ENCODE measurements at places on chromosomes 11 and 22.

GRCh38 chr11:108732395-108732794, 67.5 kb downstream of the DDX10 start:
- no peak for DNase-seq

- no peak for DNase-seq
Observed at GRCh38 chr11:103007521-103007920, 52.0 kb upstream of the MMP13 start.

DNA sequence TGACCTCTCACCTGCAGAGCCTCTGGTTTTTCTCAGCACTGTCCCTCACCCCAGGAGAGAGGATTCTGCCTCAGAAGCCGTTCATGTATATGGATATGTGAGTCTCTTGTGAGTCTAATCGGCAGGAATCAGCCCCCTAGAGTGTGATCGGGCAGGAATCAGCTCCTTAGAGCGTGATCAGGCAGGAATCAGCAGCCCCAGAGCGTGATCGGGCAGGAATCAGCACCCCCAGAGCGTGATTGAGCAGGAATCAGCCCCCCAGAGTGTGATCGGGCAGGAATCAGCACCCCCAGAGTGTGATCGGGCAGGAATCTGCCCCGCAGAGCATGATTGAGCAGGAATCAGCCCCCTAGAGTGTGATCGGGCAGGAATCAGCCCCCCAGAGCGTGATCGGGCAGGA, 80.0 kb upstream of the EIF3D start:
- DNase-seq: no peak

- no peak for DNase-seq
Observed at GRCh38 chr22:37161443-37161842, 11.7 kb upstream of the IL2RB start.

- no peak for DNase-seq
Observed at GRCh38 chr22:33757802-33758483, 162.3 kb downstream of the LARGE1 start.

GRCh38 chr11:82843057-82843795, 57.0 kb downstream of the PRCP start:
- DNase-seq: no peak

- peak; percentile 81 for DNase-seq
Observed at GRCh38 chr11:122749005-122749687, 89.2 kb upstream of the CRTAM start.

- DNase-seq: no peak
Observed at GRCh38 chr11:46594374-46594700, 514 bp upstream of the AMBRA1 start.

- DNase-seq: peak; percentile 42
Observed at GRCh38 chr11:22976146-22976545, 115.9 kb upstream of the CCDC179 start.

- no peak for DNase-seq
Observed at GRCh38 chr11:110249066-110249465, 47.3 kb downstream of the RDX start.

GRCh38 chr11:58762284-58763119, 30.8 kb upstream of the GLYAT start:
- DNase-seq: no peak

DNA sequence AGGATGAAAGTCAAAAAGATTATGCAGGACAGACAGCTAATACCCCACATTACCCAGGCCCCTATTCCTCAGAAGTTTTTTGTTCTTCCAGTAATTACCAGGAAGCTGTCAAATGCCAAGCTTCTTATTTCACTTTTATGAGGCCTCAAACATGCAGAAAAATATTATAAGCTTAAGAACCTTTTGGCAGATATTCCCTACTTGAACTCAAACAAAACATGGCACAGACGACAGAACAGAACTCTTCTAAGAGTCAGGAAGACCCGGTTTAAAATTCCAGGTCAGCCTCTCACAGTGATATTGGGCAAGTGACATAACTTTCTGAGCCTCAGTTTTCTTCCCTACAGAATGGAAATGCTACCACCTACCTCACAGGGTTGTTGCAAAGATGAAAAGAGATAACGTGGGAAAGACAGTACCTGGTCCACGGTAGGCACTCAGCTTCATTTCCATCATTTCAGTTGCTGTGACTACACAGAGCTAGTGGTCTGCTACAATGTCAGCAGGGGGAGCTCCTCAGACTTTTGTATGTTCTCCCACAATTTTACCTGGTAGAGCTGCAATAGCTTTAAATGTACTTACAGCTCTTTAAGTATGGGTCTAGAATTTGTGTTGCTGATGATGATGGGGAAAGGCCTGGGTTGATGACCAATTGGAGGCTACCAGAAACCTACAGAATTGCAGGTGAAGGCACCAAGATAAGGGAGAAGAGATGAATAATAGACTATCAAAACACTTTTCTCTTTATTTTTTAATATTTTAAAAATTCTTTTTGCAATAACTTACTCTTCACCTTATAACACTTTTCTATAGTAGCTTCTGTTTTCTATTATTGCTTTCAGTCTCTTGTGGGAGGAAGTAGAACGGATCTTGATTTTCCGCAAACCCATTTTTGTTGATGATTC, 98.3 kb upstream of the CHRM4 start:
- peak; percentile 26 for DNase-seq

GRCh38 chr11:26014456-26015115, 317.3 kb upstream of the ANO3 start:
- DNase-seq: no peak

DNA sequence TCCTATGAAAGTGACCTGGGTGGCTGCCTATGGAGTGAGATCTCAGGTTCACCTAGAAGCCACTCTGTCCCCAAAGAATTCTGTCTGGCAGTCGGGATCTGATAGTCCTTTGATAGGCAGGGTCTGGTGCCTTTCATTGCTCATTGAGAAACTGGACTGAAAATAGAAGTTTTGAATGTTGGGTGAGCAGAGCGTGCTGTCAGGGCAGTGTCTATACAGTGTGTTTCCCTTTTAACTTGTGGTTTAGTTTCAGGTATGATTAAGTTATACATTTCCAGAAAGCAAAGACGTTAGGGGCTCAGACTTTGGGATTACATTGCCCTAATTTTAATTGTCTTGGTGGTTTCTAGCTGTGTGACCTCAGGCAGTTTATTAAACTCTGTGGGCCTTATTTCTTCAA, 111.3 kb upstream of the PAX6 start:
- no peak for DNase-seq

DNA sequence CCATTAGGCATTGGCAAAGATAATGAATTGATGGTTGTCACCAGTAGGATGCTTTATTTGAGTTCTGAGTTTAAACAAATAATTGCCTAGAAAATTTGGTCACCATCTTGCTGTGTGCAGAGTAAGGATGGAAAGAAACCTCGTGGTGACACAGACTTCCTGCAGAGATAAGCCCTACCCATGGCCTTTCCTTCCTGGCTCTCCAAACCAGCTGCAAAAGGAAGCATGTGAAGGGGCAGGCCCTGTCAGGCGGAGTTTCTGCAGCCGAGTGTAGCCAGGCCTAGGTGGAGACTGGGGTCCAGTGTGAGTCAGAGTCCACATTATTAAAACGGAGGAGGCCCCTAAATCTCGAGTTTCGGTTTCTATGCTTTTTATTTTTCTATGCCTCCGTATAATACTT, 83.1 kb upstream of the ADSL start:
- no peak for DNase-seq

DNA sequence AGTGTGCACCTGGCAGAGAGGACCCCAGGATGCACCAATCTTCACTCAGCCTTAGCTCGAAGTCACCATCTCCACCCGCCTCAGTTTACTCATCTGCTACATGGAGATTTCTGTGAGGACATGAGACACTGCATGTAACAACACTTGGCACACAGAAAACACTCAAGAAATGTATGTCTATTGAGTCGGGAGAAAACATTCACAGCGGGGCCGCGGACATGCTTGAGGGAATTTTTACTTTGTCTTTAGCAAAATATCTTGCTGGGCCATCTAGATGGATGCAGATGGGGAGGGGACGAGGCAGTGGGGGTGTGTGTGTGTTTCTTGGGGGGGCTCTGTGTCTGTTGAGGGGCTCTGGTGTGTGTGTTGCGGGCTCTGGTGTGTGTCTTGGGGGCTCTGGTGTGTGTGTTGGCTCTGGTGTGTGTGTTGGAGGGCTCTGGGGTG, 28.4 kb upstream of the RFPL3 start:
- no peak for DNase-seq

DNA sequence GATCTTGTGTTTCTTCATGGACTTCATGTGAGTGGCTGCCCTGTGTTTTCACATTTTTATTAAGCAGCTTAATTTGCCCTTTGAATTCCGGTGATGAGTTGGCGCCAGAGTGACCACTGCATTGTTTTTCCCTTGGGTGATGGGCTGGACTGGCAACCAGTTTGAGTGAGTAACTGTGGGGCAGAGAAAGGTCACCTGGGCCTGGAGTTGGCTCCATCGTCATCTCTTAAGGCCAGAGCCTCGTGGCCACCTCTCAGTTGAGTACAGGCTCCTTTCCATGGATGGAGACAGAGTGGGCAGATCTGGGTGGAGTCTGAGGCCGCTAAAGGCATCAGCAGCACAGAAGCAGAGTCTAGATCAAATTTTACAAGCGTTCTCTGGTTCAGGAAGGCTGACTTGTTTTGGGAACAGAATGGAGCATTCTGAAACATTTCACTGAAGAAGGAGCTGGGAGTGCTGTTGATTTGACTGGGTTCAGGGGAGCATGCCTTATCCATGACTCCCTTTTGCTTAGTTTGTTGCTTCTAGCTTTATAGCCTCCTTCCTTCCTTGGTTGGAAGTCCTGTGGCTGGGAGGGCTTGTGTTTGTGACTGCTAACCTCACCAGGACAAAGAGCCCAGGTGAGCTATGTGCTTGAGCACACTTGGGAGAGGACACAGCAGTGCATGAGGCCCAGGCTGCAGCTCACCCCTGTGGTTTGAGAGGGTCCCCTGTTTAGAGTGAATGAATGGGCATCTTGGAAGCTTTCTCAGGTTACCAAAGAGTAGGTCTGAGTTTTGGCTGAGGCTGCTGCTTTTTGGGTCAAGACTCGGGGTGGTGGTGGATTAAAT, 7.8 kb downstream of the BCR start:
- no peak for DNase-seq

DNA sequence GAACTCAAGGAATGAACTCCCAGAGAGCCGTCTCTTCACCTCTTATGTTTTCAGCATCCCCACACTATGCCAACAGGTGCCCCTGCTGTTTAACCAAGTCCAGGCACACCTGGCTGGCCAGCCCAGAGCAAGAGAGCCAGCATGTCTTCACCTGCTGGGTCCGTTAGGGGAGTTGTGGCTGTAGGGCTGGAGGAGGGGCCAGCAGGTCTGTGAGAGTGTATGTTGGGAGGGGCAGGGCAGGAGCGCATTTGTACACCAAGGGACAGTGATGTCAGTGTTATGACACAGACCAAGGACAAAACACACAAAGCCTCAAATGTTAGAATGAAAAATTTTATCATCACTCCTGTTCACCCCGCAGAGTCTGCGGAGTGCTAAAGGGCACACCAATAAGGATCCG, 5.8 kb downstream of the PATZ1 start:
- no peak for DNase-seq

DNA sequence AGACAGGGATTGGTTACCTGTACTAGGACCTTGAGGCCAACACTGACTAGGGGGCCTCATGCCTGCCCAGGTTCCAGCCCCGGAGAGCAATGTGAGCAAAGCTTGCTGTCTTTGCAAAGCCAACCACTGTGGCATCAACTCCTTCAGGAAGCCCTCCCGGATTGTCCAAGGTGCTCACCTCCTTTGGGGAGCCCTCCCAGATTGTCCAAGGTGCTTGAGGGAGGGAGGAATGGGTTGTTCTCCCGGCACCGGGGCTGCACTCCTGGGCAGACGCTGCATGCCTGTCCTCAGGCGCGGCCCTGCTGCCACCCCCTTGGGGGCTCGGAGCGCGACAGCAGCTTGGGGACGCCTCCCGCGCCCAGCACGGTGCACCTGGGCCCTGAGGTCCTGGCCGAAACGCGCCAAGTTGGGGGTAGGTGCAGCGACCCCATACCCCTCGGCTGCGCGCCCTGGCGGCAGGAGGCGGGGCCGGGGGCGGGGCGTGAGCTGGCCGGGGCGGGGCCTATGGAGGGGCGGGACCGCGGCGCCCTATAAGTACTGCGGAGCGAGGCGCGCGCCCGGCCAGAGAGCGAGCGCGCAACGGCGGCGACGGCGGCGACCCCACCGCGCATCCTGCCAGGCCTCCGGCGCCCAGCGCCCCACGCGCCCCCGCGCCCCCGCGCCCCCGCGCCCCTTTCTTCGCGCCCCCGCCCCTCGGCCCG, at the start of gene CD81:
Gene CD81 (plus strand): TSS at position 560 of the 701 bp plus-strand sequence. CDS start 240 bp downstream, outside the sequence.
- DNase-seq: no peak

GRCh38 chr22:48432781-48433518, 1394.7 kb downstream of the BRD1 start:
- DNase-seq: no peak

DNA sequence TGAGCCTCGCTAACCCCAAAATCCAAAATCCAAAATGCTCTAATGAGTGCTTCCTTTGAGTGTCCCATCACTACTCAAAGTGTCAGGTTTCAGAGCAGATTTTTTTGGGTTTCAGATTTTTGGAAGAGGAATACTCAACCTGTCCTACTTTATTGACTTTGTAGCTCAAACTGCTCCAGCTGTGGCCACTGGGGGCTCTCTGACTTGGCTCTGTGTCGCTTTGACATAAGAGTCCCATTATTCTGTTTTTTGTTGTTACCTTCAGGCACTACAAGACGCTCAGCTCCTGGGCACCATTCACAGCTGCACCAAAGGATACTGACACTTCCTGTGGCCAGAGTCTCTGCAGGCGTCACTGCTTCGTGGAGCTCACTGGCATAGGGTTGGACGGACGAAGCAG, 41.1 kb downstream of the PHF21B start:
- DNase-seq: no peak

- peak; percentile 75 for DNase-seq
Observed at GRCh38 chr22:37187891-37188761, at the start of gene C1QTNF6. C1QTNF6 (minus strand) TSS chr22:37188247; CDS start chr22:37188213, 34 bp downstream.

DNA sequence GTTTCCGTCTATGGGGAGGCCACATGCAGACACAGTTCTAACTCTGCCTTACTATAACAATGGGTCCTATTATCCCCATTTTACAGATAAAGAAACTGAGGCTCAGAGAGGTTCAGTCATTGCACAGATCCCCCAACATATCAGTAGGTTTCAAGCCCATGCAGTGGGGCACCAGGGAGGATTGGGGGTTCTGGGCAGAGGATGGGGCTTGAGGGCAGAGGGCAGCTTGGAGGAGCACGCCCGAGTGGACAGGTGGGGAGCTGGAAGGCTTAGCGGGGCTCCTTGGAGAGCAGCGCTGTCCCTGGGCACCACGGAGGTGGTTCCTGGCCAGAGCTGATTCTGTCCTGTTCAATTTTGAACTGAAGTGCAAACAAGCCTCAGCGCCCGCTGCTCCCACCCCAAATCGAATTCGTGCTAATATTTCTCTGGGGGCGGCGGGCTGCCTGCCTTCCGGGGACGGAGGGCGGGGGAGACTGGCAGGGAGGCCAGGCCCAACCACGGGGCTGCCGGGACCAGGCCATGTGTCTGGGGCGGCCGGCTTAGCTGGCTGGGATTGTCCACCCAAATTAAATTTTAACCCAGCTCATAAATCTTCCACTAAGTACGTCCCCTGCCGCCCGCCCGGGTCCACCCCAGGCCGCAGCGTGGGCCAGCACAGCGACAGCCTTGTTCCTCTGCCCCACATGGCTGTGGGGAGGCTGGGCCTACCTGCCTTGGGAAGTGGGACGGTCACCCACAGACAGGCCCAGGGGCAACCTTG, 49.4 kb downstream of the FLRT1 start:
- DNase-seq: peak; percentile 70

All from RCC 7860 (cell line).